ENCODE measurements at places on chromosomes 11 and 22. TPM values are rescaled to one million over a fixed set of nuclear protein-coding genes. Genes with fewer than 3 reads are reported as not detected.

Gene RFPL2
- 2.8 TPM for total RNA-seq

Gene TRIM49
- total RNA-seq, result not detected

Gene OR6A2
- total RNA-seq, result not detected

GRCh38 chr11:118215262-118215661, 9.5 kb downstream of the JAML start:
- no peak for DNase-seq

GRCh38 chr22:48594016-48594756, 1233.5 kb downstream of the BRD1 start:
- DNase-seq, result no peak

GRCh38 chr11:92687724-92688123, 281.7 kb upstream of the MTNR1B start:
- no peak for DNase-seq
